Activated T-cell treated with anti-CD3 and anti-CD28 coated beads for 4 hours (primary cell): ENCODE measurements at places on chromosomes 2 and 18.

GRCh38 chr2:25249785-25250184 lies 81.4 kb upstream of the POMC start:
- DNase-seq: no peak

- no peak for DNase-seq
These were observed 77.0 kb downstream of the VSNL1 start for GRCh38 chr2:17617516-17617915.

GRCh38 chr2:120105360-120105759 lies 92.5 kb downstream of the EPB41L5 start:
- DNase-seq: no peak

DNA sequence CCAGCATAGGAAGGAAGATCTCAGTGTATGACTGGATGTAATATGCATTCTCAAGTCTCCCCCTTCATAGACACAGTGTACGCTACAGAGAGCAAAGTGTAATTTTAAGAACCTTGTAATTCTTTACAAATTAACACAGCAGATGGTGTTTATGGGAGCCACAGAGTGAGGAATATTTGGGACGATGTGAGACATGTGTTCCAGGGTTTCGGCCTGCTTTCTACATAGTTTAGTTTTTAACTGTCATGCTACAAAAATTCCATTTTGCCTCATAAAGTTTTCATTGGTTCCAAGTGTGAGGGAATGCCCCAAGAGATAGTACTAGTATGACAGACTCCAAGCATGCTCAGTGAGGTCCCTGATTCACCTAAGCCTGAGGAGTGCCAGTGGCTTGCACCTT lies 76.2 kb upstream of the LRRTM1 start:
- DNase-seq: no peak

DNA sequence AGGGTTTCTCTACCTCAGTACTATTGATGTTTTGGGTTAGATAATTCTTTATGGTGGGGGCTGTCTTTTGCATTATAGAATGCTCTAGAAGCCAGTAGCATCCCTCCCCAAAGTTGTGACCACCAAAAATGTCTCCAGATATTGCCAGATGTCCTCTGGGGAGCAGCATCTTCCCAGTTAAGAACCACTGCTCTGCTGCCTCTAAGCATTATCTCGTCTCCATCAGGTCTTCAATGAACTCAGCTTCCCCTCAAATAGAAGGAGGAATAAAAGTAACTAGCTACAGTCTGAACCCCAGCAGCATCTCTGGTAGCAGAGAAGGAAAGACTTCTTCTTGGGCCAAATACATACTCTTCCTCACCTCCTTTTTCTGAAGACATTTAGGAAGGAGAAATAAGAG lies 244.1 kb downstream of the AGPS start:
- no peak for DNase-seq

DNA sequence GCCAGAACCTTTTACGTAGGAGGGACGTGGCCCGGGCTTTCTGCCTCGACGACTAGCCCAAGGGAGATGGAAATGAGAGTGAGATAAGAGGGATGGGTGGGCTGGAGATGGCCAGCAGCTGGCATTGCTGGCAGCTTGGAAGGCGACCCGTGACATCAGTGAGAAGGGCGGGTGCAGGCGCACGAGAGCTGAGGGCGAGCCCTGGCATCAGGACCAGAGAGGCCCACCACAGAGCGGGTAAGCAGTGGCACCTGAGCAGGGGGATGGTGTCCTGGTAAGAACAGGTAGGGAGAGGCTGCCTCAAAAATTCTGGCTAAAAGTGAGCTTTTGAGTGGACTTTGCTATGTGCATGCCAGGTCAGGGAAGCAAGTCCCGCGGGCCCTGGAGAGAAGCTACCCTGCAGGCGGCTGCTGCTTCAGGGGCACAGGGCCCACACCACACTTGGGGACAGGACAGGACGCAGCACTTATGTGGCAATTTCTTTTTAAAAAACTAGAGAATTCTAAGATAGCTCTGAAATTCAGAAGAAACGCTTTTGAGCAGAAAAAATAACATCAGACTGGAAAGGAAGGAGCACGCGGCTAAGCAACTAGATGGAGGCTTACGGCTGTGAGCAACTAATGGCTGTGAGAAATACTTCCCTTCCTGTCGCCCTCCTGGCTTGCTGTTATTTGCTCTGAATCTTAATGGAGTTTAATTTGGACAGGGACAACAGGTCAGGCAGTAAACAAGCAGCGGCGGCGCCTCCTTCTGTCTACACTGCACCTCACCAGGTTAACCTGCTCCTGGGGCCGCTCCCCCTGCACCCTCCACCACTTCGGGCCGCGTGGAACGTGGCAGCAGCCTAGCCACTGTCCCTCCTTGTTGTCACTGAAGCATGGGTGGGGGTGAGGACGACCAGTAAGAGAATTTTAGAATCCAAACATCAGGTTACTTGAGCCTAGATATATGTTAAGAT lies 20.5 kb downstream of the THAP4 start:
- no peak for DNase-seq

DNA sequence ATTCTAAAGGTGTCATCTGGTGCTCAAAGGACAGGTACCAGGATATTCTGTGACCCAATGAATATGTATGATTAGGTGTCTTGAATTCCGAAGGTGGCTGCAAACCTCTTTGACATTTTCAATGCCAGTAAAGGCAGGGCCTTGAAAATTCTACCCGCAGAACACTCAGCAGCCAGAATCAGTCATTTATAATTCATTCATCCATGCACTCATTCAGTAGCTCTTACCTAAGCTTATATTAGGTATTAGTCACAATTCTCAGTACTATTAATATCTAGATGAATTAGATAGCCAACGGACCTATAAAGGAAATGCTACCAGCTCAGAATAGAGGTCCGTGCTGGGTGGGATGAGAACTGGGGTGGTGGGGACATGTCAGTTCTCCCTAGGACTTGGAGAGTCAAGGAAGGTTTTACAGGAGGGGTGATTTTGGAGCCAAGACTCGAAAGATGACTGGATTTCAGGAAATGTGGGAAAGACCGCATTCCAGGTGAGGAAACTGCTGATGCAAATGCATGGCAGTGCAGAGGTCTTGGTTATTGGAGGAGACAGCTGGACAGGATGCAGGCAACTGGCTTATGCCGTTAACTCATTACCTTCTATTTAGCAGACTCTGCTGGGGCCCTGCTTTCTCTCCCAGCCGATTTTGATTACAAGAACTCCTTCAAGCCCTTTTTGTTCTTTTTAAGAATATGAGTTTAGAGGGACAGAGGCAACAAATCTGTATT lies 7.2 kb downstream of the TRIB2 start:
- no peak for DNase-seq

DNA sequence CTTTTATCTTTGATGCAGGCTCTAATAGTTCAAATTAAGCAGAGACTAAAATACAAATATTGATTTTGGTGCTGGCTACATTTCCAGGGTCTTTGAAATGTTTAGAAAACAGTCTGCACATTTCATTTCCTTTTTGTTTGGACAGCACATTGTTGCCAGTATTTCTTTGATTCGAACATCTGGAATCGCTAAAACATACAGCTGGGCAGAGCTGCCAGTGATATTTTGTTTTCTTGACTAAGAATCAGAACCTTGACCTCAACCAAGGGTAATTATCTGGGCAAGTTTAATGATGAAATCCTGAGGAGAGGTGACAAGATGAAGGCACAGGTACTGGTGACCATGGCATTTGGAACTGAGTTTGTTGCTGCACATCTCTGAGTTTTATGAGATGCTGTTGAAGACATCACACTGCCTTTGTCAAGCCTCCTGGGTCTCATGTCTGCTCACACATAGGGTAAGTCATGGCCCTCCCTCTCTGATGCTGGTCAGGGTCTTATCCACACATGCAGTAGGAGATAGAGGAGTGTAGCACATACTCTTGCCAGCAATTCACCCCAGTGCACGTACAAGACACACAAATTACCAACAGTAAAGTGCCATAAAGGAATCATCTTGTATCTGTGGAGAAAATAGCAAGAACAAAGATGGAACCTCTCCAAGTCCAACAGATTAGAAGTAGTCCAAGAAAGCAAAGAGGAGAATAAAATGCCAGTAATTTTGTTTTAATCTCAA lies 391.9 kb downstream of the RND3 start:
- no peak for DNase-seq

GRCh38 chr2:4522498-4523421 lies 819.4 kb downstream of the DCDC2C start:
- no peak for DNase-seq

DNA sequence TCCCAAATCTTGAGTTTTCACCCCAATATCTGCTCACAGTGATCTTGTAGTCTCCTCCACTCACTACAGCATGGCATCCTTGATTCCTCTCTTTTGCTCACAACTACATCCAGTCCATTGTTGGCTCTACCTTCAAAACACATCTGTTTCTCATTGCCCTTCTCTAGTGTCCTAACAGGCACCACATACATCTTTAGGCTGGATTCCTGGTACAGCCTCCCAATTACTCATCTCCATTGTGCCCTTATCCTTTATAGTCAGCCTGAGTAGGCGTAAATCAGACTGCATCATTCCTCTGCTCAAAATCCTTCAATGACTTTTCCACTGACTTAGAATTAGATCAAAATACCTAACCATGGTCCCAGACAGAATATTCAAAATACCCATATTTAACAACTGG lies 10.7 kb upstream of the TAF1B start:
- no peak for DNase-seq

DNA sequence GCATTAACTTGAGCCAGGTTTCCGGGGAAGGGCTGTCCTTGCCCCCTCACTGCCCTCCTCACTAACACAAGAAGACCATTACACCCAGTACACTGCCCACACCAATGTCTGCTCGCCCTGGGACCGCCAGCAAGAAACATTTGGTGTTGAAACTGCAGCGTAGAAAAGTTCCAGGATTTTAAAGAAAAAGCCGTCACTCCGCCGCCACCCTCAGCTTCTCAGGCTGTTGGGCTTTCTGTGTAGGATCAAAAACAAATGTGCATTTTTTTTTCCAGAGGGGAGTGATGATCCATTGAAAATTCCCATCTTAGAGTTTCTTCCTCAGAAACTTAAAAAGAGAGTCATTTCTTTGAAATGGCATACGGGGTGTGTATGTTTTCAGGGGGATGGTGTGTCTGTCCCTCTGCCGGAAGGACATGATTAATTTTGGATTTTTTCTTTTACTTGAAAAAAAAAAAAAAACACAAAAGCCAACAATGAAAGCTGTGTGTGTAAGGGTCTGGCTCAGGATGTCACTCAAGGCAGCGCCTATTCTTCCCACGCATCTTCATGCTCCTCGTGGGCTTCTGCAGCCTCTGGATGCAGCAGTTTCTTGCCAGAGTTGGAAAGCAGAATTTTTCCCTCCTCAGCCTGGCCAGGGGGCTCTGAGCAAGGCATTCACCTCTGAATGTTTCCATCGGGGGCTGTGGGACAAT lies 184.9 kb downstream of the GLI2 start:
- no peak for DNase-seq

- no peak for DNase-seq
These were observed 170.9 kb downstream of the CAPN13 start for GRCh38 chr2:30636311-30636710.

DNA sequence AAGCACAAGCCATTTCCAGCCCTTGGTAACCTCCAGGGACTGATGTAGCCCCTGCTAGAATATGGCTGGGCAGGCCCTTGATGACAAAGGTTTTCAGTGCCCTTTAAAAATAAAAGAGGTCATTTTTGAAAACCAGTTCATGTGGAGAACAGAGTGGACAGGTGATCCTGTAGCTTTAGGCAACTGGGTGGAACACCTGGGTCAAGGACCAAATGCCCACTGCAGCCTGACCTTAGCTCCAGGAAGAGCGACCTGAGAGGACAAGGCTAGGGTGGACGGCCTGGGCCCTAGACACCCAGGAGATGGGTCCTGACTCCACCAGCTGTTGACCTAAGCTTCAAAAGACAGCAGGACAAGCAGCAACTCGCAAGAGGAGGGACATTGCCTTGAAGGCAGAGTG lies 116.6 kb downstream of the LIPG start:
- no peak for DNase-seq

- DNase-seq: no peak
These were observed 15.6 kb upstream of the INO80C start for GRCh38 chr18:35513181-35513936.

GRCh38 chr2:238507836-238508235 lies 81.1 kb downstream of the ASB1 start:
- no peak for DNase-seq

GRCh38 chr2:207506426-207506825 lies 23.3 kb upstream of the CREB1 start:
- DNase-seq: no peak

DNA sequence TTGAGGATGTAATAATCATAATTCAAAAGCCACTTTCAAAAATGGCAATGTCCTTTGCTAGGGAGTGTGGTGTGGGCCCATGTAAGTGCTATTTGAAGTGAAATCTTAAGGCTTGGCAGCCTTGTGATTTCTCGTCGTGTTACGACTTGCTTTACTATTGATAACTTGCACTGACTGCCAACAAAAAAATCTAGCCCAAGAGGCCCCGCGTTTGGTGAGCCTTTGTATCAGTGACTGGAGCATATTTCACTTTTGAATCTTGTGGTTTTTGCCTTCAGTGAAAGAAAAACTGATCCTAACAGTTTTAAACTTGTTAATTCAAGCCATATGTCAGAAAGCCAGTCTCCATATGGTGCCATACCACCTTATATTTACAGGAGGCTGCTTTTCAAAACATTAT lies 248.0 kb downstream of the TMEM182 start:
- DNase-seq: no peak

DNA sequence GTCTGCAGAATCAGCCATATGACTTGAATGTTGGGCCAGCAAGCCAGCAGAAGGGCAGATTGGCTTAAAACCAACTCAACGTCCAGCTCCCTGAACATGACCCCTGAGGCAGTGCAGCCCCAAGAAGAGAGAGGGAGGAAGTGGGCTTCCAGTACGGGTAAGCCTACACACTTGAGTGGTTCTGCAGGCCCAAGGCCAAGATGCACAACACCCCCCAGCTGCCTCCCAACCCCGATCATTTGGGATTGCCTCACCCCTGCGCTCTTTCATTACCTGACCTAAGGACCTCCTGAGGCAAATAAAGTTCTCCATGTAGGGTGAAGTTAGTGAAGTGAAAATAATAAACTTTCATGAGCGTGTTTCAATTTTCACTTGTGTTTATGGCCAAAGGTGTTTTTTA lies 536.0 kb downstream of the TNS1 start:
- DNase-seq: no peak

- DNase-seq: no peak
These were observed 289.4 kb upstream of the PXDN start for GRCh38 chr2:2033691-2034090.

DNA sequence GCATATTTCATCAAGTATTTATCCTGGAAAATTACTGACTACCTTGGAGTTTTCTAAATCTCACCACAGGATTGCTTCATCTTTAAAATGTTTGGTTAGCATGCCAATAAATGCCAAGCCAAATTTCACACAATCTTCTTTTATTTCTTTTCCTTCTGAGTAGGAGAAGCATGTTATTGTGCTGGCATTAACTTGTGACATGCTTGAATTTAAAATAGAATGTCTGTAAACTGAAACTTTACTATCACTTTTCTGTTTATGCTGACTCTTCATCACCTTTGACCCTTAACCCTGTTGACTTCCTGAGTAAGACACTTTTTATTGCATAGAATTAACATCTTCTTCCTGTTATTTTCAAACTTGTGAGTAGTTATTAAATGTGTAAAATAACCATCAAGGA lies 56.2 kb upstream of the LRRTM4 start:
- DNase-seq: no peak

- DNase-seq: no peak
These were observed 76.9 kb downstream of the AOX1 start for GRCh38 chr2:200662727-200663126.

GRCh38 chr2:54858021-54858681 lies 134.7 kb downstream of the EML6 start:
- no peak for DNase-seq
